Bronchial epithelial cell (primary cell): ENCODE measurements at places on chromosomes 11 and 22. TPM values are rescaled to one million over a fixed set of nuclear protein-coding genes. Genes with fewer than 3 reads are reported as not detected.

The MYEOV gene
- total RNA-seq = 0.26 and 0.38 TPM in 2 replicates

The POU2F3 gene
- 0.90 TPM in 1 of 2 replicates, not detected in the other for total RNA-seq

The RFPL1 gene
- not detected in 2 replicates for total RNA-seq

The CRYAB gene
- total RNA-seq = 1.2 TPM in 1 of 2 replicates, not detected in the other

The PIH1D2 gene
- total RNA-seq = 0.51 and 0.53 TPM in 2 replicates

The NCR3LG1 gene
- 1.3 and 2.6 TPM in 2 replicates for total RNA-seq

The OTOG gene
- not detected in 2 replicates for total RNA-seq

The BACE1 gene
- total RNA-seq = 4.2 and 5.4 TPM in 2 replicates

The DNAJC24 gene
- total RNA-seq = 14.2 and 16.9 TPM in 2 replicates

The INPP5J gene
- total RNA-seq = under 0.01 and 0.64 TPM in 2 replicates

The CNTN5 gene
- total RNA-seq = not detected in 2 replicates

The GDPD4 gene
- total RNA-seq = not detected in 2 replicates

The MOGAT2 gene
- total RNA-seq = not detected in 2 replicates

The DERL3 gene
- total RNA-seq = 0.26 TPM in 2 replicates

The SREBF2 gene
- total RNA-seq = 44.2 and 66.4 TPM in 2 replicates

The FDXACB1 gene
- total RNA-seq = 0.77 and 2.4 TPM in 2 replicates

The CCDC116 gene
- not detected in 2 replicates for total RNA-seq

The C22orf42 gene
- total RNA-seq = not detected in 2 replicates

The ATP6V1E1 gene
- 119 and 146 TPM in 2 replicates for total RNA-seq

The CDC42BPG gene
- total RNA-seq = 16.6 and 23.0 TPM in 2 replicates

The PIK3IP1 gene
- total RNA-seq = 6.3 and 13.3 TPM in 2 replicates

The HPX gene
- total RNA-seq = 0.26 and 0.51 TPM in 2 replicates

The HPS5 gene
- 39.0 and 58.9 TPM in 2 replicates for total RNA-seq

The SYT13 gene
- total RNA-seq = not detected in 2 replicates

The MS4A7 gene
- total RNA-seq = not detected in 2 replicates

The BAIAP2L2 gene
- total RNA-seq = 0.26 and 0.38 TPM in 2 replicates

The ASCL2 gene
- 0.79 and 2.4 TPM in 2 replicates for total RNA-seq

The OR2D3 gene
- total RNA-seq = not detected in 2 replicates

The ADORA2A gene
- under 0.01 and 0.77 TPM in 2 replicates for total RNA-seq

The BCO2 gene
- total RNA-seq = 1.0 and 2.1 TPM in 2 replicates

The IGLL1 gene
- total RNA-seq = not detected in 2 replicates

The CASP5 gene
- 6.9 TPM in 1 of 2 replicates, not detected in the other for total RNA-seq

The ASRGL1 gene
- total RNA-seq = 0.13 and 0.53 TPM in 2 replicates

The SCT gene
- total RNA-seq = not detected in 2 replicates

The CDC45 gene
- 0.26 and 1.2 TPM in 2 replicates for total RNA-seq

The GRM5 gene
- under 0.01 TPM in 1 of 2 replicates, not detected in the other for total RNA-seq

The ANGPTL5 gene
- not detected in 2 replicates for total RNA-seq

The STIM1 gene
- 60.8 and 86.9 TPM in 2 replicates for total RNA-seq
